Neuronal stem cell (in vitro differentiated cells): ENCODE measurements at places on chromosomes 2 and 18.

DNA sequence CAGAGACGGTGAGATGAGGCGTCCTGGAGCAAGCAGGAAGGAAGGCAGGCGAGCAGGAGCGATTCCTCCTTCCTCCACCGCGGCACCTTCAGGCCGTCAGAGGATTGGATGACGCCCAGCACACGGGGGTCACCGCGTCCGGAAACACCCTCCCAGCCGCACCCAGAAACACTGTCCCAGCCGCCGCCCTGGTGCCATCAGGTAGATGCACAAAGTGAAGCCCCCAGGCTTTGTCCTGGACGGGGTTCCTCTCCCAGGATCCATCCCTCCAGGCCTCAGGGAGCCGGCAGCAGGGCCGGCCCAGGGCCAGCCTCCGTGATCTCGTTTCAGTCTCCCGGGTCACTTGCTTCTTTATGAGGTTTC, 31.5 kb downstream of the RTP5 start:
- no peak for DNase-seq

GRCh38 chr2:6353669-6354068, 512.0 kb downstream of the CMPK2 start:
- DNase-seq, result no peak

GRCh38 chr2:226299771-226300170, 499.8 kb downstream of the IRS1 start:
- DNase-seq, result no peak

DNA sequence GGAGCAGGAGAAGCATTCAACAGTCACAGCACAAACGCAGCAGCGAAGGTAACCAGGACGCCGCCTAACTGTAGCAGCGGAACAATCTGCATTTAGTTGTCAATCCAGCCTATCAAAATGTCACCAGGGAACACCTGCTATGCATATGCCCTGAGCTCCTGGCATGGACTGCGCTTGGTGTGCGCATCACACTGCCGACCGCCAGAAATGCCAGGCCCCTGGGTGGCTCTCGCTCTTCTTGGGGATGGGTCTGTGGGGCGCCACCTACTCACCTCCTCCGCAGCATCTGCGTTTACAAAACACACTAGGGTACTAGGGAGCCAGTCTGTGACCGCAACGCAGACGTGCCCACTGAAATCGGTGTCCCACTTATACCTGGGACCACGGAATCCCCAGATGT, 31.7 kb downstream of the ZNF516 start:
- DNase-seq, result no peak

GRCh38 chr18:23631746-23632145, 31.0 kb downstream of the ANKRD29 start:
- no peak for DNase-seq

GRCh38 chr2:28956890-28957289, 24.2 kb upstream of the TOGARAM2 start:
- no peak for DNase-seq

GRCh38 chr2:190807886-190808285, 72.7 kb upstream of the GLS start:
- no peak for DNase-seq

GRCh38 chr2:7077660-7078267, 160.6 kb downstream of the RNF144A start:
- no peak for DNase-seq

DNA sequence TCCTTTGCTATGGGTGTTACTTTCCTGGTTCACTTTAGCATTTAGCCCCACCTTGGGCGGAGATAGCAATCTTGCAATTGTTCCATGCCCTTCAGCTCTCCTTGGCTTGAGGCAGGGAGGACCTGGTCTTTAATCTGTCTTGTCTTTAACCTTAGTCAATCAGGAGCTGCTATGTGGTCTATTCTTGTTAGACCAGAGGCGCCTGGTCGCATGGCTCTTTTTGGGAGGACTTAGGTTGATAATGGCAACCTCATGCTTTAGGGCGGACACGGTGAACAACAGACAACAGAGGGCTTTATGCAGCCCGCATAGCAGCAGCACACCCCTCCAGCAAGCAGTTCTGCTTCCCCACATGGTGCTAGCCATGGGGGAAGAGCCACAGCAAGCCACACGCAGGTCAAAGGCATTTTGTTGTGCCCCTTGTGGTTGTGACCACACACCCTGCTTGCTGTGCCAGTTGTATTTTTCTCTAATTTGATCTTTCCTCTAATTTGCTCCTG, 17.7 kb upstream of the ZDBF2 start:
- DNase-seq, result no peak

- peak; percentile 63 for DNase-seq
These were observed 174.0 kb downstream of the SMAD2 start for GRCh38 chr18:47756364-47757016.

DNA sequence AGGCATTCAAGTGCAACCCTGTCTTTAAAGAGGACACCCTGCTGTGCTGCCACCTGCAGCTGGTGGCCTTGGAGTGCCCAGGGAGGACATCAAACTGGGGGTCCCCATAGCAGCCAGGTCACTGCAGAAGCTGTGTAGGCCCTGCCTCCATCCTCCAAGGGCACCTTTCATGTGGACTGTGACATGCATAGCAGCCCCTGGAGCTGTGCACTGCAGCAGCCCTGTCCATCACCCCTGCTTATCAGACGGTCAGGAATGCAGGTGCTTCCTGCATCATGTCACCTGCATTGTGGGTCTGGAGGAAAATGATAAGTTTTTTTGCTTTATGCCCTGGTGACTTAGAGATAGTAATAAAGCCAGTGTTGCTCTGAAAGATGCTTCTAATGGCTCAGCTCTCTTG, 155.7 kb downstream of the DYSF start:
- DNase-seq, result no peak

DNA sequence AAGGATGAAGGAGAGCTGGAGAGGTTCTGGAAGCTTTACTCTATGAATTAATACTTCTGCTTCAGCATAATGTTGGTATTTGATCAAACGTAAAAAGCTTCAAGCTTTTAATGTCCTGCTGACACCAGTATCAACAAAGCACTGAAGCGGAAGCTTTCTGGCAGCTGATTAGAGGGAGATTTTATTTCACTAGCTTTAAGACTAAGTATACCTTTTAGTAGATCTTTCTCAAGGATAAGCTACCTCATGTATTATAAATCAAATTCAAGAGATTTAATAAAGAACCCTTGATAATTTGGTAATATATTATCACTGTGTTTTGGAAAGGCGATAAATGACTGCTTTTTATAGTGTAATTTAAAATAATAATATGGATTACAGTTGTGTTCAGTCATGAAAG, 128.0 kb upstream of the CD302 start:
- DNase-seq, result no peak

- DNase-seq, result no peak
These were observed 8.4 kb downstream of the SANBR start for GRCh38 chr2:61074100-61074499.
